ENCODE measurements at places on chromosomes 6 and 20.
A peak's percentile ranks its signal among the peaks of the same experiment; 100 is the strongest.

DNA sequence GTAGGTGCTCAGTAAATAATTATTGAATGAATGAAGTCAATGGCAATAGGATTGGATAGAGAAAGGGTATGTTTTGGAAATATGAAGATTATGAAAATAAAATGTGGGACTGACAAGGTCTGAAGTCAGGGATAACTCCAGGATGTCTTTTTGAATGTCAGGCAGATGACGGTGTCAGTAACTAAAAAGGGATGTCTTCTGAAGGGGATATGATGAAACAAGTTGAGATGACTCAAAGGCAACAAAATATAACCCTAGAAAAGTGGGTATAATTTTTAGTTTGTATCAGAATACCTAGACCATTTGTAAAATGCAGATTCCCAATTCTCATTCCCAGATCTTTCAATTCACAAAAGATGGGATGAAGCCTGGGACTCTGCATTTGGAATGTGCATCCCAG is 257.3 kb upstream of the SGK1 start:
- DNase-seq = no peak

- DNase-seq = no peak
Observed at GRCh38 chr6:4987432-4987831, 16.4 kb downstream of the RPP40 start.

DNA sequence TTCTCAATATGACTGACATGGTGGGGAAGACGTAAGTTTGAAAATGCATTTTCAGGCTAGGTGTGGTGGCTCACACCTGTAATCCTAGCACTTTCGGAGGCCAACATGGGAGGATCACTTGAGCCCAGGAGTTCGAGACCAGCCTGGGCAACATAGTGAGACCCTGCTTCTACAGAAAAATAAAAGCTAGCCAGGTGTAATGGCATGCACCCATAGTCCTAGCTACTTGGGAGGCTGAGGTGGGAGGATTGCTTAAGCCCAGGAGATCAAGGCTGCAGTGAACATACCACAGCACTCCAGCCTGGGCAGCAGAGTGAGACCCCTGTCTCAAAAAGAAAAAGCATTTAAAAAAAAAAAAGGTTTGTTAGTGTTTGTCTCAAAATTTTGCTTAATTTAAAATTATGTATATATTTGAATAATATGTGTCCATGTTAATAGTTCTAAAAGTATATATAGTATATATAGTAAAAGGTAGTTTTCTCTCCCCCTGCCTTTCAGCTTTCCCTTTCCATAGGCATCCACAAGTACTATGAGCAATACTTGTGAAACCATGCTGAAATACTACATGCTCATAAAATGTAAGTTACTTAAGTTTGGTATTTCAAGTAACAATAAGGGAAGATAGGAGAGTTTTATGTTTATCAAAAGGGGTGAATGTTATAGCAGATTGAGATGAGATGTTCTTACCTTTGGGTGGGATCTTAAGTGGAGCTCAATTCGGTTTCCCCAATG is 15.1 kb downstream of the PTPRA start:
- DNase-seq = no peak

DNA sequence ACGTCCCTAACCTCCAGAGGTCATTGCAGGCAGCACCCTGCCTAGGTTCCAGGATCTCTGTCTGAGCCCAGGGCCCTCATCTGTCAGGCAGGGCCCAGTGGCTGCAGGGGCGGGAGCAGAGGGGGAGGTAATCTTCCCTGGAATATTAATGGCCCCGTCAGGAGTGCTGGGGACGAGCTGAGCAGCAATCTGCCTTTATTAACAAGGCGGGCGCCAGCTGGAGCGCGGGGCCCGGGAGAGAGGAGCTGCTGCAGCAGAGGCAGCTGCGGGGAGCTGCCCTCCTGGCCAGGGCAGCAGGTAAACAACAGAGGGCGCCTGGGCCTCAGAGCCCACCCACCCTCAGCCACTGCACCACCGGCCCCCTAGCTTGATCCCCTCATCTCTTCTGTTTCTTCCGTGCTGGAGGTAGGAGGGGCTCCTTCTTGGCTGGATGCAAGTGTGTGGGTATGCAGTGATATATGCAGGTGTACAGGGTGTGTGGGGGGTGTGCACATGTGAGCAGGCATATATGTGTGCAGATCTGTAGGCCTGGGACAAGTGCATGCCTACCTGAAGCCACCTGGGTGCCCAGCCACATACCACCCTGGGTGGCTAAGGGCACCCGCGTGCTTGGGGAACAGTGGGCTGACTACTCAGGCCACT is 131.8 kb upstream of the MLN start:
- no peak for DNase-seq

DNA sequence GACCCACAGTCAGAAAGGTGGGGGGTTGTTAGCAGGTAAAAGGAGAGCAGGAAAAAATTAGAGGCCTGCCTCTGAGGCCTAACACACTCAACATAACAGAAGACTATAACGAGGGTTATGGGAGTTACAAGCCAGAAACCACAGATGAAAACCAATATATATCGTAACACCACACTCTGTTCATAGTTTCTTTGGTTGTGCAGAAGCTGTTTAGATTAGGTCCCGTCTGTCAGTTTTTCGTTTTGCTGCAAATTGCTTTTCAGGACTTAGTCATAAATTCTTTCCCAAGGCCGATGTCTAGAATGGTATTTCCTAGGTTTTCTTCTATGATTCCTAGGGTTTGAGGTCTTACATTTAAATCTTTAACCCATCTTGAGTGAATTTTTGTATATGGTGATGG is 3.7 kb upstream of the MAP3K5 start:
- DNase-seq = no peak

DNA sequence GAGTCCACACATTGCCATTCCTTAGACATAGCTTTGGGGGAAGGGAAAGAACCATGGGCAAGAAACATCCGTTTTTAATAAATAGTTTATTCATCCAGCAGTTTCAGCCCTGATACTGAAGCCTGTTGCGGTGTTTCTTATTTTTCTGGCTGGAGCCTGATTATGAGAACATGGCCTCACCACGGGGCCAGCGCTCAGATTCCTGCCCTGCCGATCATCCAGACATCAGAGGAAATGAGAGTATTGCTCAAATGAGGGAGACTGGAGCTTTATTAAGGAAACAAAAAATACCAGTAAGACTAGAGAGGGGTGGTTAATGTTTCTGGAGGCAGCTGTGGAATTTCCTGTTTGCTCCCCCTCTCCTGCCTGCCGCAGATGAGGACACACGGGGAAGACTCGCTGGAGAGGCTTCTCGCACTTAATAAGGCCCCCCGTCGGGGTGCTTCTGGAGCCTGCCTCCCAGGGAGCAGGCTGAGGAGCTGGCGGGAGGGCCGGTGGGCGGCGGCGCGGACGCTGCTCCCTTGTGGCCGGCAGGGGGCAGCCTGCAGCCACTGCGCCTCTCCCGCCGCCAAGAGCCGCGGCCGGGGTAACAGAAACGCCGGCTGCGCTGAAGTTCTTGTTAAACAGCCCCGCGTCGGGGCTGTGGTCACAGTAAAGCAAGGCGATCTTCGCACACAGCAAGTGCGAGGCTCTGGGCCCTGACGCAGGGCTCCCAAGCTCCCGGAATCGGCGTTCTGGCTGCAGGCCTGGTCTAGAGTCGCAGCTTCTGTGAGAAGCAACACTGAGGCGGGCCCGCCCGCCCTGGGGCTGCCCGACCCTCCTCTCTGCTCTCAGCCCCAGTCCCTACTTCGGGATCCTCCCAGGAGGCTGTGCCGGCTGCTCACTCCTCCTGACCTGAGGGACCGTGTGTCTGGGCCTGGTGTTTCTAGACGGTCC is 17.5 kb downstream of the LEMD2 start:
- DNase-seq = peak; percentile 78

GRCh38 chr6:22281341-22282085 is 15.3 kb downstream of the PRL start:
- DNase-seq = no peak

- DNase-seq = no peak
Observed at GRCh38 chr6:130749402-130749801, 77.8 kb upstream of the SMLR1 start.

- no peak for DNase-seq
Observed at GRCh38 chr6:130163266-130163665, 59.5 kb downstream of the SAMD3 start.

GRCh38 chr20:16392346-16392745 is 180.9 kb downstream of the KIF16B start:
- no peak for DNase-seq

DNA sequence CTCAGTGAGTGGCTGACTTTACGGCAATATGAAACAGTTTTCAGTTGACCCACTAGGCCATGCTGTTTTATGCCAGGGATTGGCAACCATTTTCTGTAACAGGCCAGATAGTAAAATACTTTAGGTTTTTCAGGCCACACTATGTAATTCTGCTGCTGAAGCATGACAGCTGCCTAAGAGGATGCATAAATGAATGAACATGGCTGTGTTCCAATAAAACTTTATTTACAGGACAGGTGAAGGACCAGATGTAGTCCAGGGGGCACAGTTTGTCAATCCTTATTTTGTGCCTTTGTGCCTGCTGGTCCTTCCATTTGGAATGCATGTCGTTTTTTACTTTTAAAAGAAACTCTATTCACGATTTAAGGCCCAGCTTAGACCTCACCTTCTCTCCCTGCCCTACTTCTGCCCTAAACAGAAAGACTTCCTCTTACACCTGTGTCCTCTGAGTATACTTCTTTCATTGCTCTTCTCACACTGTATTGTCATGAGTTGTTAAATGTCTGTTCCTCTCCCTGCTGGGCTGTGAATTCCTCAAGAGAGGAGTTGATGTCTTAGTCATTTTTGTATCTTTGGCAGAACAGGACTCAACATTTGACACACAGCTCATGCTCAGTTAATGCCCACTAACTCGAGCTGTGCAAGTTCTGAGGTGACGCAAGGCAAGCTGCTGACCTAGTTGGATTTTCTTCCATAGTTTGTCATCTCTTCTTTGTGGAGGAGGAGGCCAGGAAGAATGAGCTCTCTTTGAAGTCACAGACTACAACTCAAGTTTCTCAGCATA is 90.1 kb upstream of the MAP7 start:
- DNase-seq = no peak

GRCh38 chr6:108561742-108562502 is 1.2 kb downstream of the FOXO3 start:
- no peak for DNase-seq

GRCh38 chr6:25324066-25324762 is 45.0 kb downstream of the CARMIL1 start:
- no peak for DNase-seq

DNA sequence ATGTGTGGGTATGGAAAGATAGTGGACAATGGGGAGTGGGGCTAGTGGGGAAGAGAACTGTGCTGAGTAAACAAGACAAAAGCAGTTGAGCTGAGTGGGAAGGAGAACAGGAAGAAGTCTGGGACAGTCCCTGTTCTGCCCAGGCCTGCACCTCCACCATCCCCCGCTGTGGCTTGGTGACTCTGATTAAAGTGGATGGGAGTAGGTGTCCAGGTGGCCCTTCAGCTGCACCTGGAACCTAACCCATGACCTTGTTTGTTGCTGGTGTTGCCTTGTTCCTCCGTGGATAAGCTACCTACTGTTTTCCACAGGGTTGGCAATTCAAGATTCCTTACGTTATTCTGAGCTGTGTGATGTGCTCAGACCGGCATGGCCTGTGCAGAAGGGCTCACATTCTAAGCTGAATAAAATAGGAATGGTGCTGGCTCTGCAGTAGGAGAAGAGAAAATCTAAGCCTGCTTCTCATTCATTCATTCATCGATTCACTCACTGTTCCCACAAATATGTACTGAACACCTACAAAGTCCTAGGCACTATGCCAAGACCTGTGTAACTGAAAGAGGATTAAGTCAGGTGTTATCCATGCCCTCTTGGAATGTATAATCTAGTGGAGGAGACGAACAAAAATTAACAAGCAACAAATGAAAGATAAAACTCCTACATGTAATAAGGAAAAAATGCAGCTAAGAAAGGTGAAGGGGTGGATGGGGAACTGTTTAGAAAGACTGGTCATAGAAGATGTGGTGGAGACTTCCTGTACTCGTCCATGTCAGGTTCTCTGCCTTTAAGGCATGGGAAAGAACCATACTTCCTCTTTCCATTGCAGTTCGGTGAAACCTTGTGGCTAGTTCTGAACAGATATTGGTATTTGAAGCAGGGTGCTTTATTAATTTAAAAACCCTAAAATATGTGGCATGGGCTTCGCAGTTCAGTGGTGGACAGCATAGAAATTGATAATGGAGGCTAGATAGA is 10.1 kb upstream of the CALHM6 start:
- DNase-seq = peak; percentile 43

DNA sequence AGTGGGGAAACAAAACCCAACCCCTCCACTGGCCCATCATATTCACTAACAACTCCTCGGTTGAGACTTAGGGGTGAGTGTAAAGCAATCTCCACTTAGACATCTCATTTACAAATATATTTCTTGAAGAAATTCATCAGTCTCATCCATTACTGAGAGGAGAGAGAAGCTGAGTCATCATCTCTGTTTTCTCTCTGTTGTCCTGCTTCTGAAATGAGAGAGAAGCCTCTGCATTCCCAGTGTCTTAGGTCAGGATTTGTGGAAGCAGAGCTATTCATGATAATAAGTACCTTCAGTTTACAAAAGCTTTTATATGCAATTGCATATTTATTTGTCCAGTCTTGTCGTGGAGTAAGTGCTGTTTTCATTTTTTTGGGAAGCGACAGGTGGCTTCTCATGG is 879 bp downstream of the MEP1A start:
- no peak for DNase-seq

GRCh38 chr6:21949211-21949801 is 347.5 kb downstream of the PRL start:
- peak; percentile 98 for DNase-seq

DNA sequence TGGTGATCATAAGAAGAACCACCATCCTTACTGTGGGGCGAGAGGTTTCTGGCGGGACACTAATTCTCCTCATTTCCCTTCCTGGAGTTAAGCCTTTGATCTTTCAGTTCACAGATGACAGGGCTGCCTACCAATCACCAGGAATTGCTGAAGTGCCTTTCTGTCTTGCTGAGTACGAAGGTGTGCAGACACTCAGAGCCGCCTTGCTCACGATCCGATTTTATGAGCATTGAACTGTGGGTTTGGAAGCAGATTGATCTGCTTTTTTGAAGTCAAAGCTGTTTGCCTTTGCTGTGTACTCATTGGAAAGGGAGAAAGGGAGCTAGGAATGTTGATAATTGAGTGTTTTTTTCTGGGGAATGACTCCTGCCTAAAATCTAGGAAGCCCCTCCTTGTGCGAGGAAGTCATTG is 129.1 kb upstream of the SALL4 start:
- no peak for DNase-seq
